Omental fat pad (tissue), 4 donors: ENCODE measurements at places on chromosomes 13 and 19. TPM values are rescaled to one million over a fixed set of nuclear protein-coding genes. Genes with fewer than 3 reads are reported as not detected.

Gene IZUMO2
- total RNA-seq, result not detected

Gene KIR3DL2
- total RNA-seq, result not detected

Gene ACP7
- total RNA-seq, result not detected

Gene ZIC5
- total RNA-seq, result not detected

Gene PNMA8A
- 0.72 TPM for total RNA-seq

Gene S1PR4
- total RNA-seq, result 9.9 TPM

Gene DAND5
- total RNA-seq, result not detected

Gene MYADM
- total RNA-seq, result 74.2 TPM

Gene CHERP
- total RNA-seq, result 25.1 TPM

Gene CACNG6
- total RNA-seq, result not detected

Gene ZNF222
- 3.7 TPM for total RNA-seq

Gene OR10H1
- total RNA-seq, result not detected

Gene ZNF14
- total RNA-seq, result 5.0 TPM

Gene SLAIN1
- 5.8 TPM for total RNA-seq

Gene GRK1
- not detected for total RNA-seq

Gene F2RL3
- 4.1 TPM for total RNA-seq

Gene PRR19
- not detected for total RNA-seq

Gene GAS6
- 149 TPM for total RNA-seq

Gene FAM124A
- 13.6 TPM for total RNA-seq

Gene TMEM38A
- total RNA-seq, result 1.6 TPM

Gene KLK11
- total RNA-seq, result not detected

Gene IGFL4
- not detected for total RNA-seq

Gene IGFL2
- total RNA-seq, result 0.84 TPM

Gene TMEM86B
- 3.5 TPM for total RNA-seq

Gene CAMSAP3
- total RNA-seq, result not detected

Gene CTXN1
- total RNA-seq, result 2.0 TPM

Gene SLC17A7
- total RNA-seq, result 0.48 TPM

Gene PRTN3
- not detected for total RNA-seq

Gene URI1
- 52.2 TPM for total RNA-seq

Gene CGB3
- not detected for total RNA-seq

Gene LRRC63
- total RNA-seq, result not detected

Gene ADGRE1
- total RNA-seq, result 3.9 TPM

Gene TMEM190
- not detected for total RNA-seq

Gene CEBPA
- 567 TPM for total RNA-seq

Gene KCTD4
- not detected for total RNA-seq

Gene ATP4A
- total RNA-seq, result not detected

Gene GTF3A
- 141 TPM for total RNA-seq

Gene ZNF284
- total RNA-seq, result 0.65 TPM

Gene ADGRL1
- total RNA-seq, result 7.7 TPM

Gene ZNF524
- 15.6 TPM for total RNA-seq

Gene FXYD1
- total RNA-seq, result 32.2 TPM

Gene FBXO17
- 35.6 TPM for total RNA-seq

Gene SYNGR4
- not detected for total RNA-seq

Gene SHISA2
- total RNA-seq, result 2.0 TPM

Gene SCAMP4
- 57.8 TPM for total RNA-seq

Gene NFIX
- total RNA-seq, result 39.5 TPM

Gene GZMM
- 1.1 TPM for total RNA-seq

Gene ANKLE1
- 0.48 TPM for total RNA-seq

Gene HPN
- total RNA-seq, result 1.4 TPM

Gene DCLK1
- total RNA-seq, result 206 TPM

Gene ZNF529
- 9.9 TPM for total RNA-seq

Gene TNNI3
- total RNA-seq, result not detected

Gene CYP2F1
- total RNA-seq, result not detected

Gene EFNB2
- total RNA-seq, result 11.9 TPM

Gene ERCC2
- 7.1 TPM for total RNA-seq

Gene TEX101
- total RNA-seq, result not detected
